A549 treated with dexamethasone at 1 μM for 4 hours (cell line): ENCODE measurements at places on chromosomes 11 and 22. TPM values are rescaled to one million over a fixed set of nuclear protein-coding genes. Genes with fewer than 3 reads are reported as not detected.

Gene OR52N4
- total RNA-seq: not detected in 5 replicates

Gene EHF
- total RNA-seq: 0.83 to 1.7 TPM (median 1.2 TPM) in 5 replicates

Gene BBOX1
- total RNA-seq: not detected in 5 replicates

Gene OOSP4A
- not detected in 5 replicates for total RNA-seq

Gene FAM118B
- 13.4 to 16.9 TPM (median 14.9 TPM) in 5 replicates for total RNA-seq

Gene TMA7B
- total RNA-seq: not detected in 5 replicates

Gene CPSF7
- 73.0 to 80.6 TPM (median 76.0 TPM) in 5 replicates for total RNA-seq
